Fibroblast of the aortic adventitia (primary cell): ENCODE measurements at places on chromosomes 12 and 14. TPM values are rescaled to one million over a fixed set of nuclear protein-coding genes. Genes with fewer than 3 reads are reported as not detected.

Gene DUSP16
- 5.9 and 6.8 TPM in 2 replicates for total RNA-seq

DNA sequence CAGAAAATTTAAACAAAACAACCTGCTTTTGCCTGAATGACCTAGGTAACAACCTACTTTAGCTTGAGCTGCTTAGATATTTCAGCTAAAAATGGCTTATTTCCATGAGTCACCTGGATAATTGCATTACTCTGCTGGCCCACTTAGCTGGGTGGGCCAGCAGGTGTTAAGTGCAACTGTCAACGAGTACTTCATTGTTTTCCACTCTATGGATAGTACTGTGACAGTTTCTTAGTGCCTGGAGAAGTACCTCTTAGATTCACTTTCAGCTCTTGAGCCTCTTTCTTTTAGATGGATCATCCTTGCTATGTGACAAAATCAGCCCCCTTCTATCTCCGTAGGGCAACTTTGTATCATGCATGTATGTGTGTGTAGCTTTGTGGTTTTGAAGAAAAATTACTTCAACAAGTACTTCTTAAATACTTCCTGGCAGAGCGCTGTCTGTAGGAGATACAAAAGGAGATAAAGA is 368.2 kb upstream of the ATP2B1 start:
- DNase-seq: no peak

Gene PMEL
- total RNA-seq: 0.27 and 0.82 TPM in 2 replicates

- no peak for DNase-seq
Measured at GRCh38 chr14:75301666-75302325, 23.2 kb downstream of the FOS start.

DNA sequence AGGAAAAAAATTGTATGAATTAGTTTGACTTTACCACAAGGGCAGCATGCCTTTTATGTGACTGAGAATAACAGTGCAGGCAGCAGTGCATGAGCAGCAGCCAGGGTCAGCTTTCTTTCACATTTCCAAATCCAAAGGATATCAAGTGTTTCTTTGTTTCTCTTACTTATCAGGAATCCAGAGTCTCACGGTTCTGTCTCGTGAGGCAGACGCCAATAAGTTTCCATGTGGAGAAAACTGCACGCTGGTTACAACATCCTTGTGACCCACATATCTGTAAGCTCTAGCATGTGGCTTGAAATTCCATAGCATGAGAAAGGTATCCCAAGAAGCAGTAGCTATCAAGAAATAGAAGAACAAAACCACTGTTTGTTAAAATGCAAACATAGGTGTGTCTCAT is 27.6 kb downstream of the GALNT4 start:
- peak; percentile 56 for DNase-seq

GRCh38 chr12:132475304-132476037 is 14.5 kb upstream of the FBRSL1 start:
- DNase-seq: no peak

DNA sequence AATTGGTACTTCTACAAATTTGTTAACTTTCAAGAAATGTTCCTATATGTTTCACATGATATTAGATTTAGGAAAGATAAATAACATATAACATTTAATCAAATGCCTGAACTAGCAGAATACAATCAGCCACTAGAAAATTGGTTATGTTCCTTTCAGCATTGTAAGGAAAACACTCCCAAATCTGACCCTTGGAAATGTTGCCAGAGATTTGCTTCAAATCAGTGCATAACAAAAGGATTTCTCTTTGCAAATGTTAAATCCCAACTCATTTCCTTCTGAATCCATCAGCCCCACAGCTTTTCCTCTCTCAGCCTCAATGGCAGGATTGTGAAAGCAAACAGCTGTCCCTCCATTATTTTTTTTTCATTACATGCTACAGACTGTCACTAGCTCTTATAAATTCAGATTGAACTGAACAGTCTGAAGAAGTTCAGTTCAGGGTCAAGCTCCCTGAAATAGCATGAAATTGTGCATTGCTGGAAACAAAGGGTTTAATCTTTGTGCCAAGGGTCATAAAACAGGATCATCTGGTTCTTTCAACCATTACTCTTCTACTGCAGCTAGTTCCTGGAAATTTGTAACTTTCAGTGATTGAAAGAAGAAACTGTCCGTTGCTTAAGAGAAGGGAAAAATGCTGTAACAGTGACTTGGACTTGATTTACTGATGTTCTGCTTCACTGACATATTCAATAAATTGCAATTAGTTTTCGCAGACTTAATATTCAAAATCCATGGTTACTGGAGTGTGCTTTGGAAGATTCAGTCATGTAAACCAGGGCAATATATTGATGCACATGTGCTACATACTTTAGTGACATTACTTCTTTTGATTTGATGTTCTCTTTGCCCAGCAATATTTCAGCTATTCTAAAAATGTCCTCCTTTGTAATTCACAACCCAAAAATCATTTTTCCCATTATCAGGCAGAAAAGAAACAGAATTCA is 246.4 kb downstream of the RPL10L start:
- no peak for DNase-seq

DNA sequence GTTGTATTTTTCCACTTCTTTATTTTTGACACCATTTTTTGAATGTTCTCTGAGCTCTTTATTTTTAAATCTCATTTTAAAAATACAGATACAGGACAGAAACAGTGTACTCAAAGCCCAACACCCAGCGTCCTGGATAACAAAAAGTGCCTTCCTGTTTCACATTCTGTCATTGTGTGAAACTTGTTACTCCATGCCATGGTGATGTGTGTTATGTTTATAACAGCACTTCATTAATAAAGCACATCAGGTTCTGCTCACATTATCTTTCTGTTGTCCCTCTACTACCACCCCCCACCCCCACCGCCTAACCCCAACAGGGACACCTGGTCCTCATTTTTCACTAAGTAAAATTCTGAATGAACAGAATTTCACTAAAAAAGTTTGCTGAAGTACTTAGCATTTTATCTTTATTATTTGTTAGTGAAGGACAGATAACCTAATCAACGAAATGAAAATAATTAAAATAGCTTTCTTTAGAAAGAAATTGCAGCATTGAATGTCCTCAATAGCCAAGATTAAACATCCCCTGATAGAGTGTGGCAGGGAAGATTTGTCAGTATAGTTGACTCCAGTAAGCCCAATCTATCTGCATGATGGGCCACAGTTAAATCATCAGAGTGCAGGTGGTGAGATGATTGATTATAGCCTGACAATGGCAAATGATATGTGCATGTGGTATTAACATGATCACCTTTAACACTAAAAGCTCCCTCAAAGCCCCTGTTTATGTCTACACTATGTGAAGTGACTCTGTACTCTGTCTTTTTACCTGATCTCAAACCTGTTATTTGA is 153.9 kb downstream of the ACSS3 start:
- DNase-seq: no peak

- peak; percentile 70 for DNase-seq
Measured at GRCh38 chr12:132153501-132154340, 9.5 kb downstream of the NOC4L start.

Gene ALX1
- total RNA-seq: 0.63 and 1.2 TPM in 2 replicates

GRCh38 chr12:39912211-39912980 is 193.5 kb downstream of the SLC2A13 start:
- DNase-seq: no peak

DNA sequence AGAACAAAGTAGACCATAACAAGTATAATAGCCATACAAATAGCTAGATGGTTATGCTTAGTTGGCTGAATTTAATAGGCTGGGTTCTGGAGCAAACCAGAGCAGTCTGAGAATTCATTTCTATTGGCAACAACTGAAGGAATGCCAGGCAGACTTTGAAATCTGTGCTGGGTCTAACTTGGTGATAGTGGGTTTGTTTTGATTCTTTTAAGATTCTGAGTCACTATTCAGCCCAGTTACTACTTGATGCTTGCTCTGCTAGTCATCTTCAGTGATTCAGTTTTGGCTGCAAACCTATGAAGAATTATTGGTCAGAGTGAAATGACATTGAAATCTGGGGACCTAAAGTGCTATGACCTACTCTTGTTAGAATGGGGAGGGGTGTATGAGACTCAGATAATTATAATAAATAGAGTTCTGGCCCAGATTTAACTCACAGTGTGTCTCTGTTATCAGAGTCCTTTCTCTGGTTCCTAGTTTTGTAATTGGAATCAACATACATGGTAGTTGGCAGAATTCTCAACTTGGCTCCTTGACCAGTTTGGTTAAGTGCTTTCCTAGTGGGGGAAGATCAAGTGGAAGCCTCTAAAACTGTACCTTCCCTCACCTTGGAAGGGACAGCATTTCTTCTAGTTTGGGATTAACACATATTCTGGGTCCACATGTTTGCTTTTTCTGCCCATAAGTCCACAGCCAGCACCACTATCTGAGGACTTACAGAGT is 43.5 kb downstream of the MNAT1 start:
- DNase-seq: peak; percentile 94

Gene IFNG-AS1
- total RNA-seq: 0.09 TPM in 1 of 2 replicates, not detected in the other

Gene RPGRIP1
- total RNA-seq: not detected in 2 replicates

DNA sequence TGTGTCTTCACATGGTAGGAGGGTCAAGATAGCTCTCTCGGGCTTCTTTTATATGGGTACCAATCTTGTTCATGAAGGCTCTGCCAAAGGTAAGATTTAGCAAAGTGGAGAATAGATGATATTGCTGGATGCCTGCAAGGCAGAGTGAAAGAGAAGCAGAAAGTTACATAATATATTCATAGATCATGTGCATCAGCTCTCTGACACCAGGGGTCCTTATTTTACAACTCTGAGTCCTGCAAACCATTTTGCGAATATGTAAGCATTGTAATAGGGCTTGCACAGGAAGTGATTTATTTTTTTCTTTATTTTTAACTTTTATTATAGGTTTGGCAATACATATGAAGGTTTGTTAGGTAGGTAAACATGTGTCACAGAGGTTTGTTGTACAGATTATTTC is 31.8 kb downstream of the CRADD start:
- DNase-seq: no peak

Gene SRRM4
- not detected in 2 replicates for total RNA-seq

GRCh38 chr12:31899109-31899508 is 60.1 kb upstream of the RESF1 start:
- no peak for DNase-seq

DNA sequence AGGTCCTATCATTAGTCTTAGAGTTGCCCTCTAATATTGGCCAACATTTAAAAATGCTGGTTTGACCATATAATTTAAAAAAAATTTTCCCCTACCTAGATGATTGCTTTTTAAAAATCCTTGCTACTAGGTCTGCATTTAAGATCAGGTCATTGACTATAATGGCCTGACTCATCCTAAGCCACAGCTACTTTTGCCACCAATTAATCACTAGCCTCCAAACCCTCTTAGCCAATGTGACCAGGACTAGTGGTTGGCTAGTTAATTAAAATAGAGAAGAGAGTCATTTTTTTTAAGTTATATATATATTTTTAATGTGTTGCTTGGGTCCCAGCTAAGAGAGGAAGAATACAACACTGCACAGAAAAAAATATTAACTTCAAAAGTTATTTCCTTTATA is 57.5 kb downstream of the SOS2 start:
- no peak for DNase-seq

Gene CPNE6
- total RNA-seq: not detected in 2 replicates

Gene FAR2
- total RNA-seq: 4.7 and 22.5 TPM in 2 replicates

GRCh38 chr14:50060871-50061663 is 55.3 kb downstream of the VCPKMT start:
- peak; percentile 96 for DNase-seq

DNA sequence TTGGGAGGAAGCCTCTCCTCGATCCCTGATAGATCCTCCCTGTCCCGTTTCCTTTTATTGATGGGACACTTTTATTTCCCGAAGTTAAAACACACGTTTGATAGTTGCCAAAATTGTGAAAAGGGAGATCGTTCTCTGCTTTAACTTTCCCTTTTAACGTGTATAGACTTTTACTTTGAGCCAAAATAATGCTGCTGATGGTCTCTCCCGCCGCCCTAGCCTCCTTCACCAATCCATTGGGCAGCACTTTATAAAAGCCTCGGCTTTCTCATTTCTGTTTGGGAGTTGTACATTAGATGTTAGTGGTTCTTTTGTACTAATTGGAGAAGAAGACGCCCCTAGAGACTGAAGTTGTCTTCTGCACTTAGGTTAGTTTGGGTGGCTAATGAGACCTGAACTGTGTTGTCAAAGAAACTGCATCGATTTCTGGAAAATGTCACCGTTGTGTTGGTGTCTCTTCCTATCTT is 1.4 kb downstream of the TMTC2 start:
- DNase-seq: peak; percentile 39

- no peak for DNase-seq
Measured at GRCh38 chr12:132460571-132460970, 29.4 kb upstream of the FBRSL1 start.

DNA sequence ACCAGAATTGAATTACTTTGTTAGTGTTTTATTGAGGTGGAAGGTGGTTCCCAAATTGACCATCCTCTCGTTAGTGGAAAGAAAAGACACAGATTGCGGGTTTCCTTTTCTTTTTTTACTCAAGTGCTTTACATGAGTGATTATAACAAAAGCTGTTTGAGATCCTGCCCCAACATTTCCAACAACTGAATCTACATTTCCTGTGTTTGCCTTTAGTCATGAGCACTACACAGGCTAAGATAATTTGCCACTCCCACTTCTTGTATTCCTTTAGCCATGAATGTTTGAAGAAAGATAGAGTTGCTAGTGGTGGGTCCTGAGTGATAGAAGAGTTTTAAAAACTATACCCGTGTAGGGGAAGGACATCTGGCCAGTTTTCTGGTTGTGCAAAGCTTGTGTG is 16.0 kb downstream of the RERGL start:
- no peak for DNase-seq

Gene MLXIP
- 8.3 and 15.4 TPM in 2 replicates for total RNA-seq

GRCh38 chr12:58566599-58566998 is 353.7 kb downstream of the LRIG3 start:
- DNase-seq: peak; percentile 11

DNA sequence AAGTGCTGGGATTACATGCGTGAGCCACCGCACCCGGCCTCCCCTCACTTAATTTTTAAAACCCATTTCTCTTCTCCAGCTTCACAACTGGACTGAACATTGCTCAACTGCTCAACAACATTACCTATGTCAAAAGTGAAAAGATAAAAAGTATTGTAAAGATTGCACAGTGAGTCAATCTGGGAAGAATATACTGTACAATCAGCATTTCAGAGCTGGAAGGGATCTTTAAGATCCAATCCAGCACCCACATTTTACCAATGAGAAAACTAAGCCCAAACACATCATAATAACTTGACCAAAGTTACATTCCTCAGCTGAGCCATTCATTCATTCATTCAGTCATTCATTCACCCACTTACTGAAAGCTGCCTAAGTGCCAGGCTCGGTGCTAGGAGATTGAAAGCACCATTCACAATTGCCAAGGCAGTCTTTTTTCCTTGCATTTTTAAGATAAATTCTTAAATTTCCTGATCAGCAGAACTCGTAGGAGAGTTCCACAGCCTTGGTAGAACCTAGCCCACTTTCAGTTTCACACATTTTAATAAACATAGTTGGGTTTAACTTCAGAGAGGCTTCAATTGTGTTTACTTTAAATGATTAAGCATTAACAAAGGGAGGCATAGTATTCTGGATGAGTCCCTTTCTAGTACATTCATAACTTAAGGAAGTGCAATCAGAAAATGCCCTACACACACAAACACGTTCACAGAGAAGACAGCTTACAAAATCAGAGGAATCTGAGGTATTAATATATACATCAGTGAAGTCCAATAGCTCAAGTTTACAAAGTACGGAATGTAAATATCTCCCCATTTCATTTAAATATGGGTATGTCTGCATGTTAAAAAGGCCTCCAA is 3.0 kb downstream of the GALNT4 start:
- DNase-seq: no peak
